ENCODE measurements at places on chromosomes 11 and 22.

- no peak for DNase-seq
These were observed 44.9 kb downstream of the ATG16L2 start for GRCh38 chr11:72859126-72859525.

GRCh38 chr11:117934526-117935307, 5.5 kb upstream of the TMPRSS13 start:
- no peak for DNase-seq

DNA sequence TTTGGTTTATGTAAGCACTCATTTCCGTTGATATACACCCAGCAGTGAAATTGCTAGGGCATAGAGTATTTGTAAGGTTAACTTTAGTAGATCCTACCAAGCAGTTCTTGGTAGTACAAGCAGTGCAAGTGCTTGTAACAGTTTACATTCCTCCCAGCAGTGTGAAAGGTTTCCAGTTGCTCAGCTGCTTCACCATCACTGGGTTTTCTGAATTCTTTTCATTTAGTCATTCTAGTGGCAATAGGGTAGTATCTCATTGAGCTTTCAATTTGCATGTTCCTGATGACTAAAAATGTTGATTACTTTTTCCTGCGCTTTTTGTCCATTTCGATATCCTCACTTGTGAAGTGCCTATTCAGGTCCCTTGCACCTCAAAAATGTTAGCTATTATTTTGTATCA, 34.3 kb downstream of the ZNF202 start:
- no peak for DNase-seq

- DNase-seq: no peak
These were observed 1.5 kb downstream of the SLC43A1 start for GRCh38 chr11:57513911-57514537.

GRCh38 chr11:3920148-3920852, 64.8 kb downstream of the STIM1 start:
- DNase-seq: peak; percentile 55

DNA sequence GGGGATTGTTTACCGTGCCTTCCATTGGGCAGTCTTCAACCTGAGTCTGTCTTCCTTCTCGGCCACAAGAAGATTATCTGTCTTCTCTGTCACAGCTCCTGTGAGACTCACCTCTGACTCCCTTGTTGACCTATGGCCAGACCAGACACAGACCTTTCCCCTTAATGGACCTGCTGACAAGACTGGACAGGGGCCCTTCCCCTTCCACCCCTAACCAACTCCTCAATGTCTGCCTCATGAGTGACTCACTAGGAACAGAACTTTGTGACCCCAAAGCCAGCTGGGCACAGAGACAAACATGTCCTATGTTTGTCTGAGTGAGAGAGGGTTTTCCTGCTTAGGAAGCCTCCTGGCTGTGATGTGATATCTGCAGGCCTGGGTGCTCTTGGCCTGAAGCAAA, 405.0 kb downstream of the BRD1 start:
- no peak for DNase-seq

DNA sequence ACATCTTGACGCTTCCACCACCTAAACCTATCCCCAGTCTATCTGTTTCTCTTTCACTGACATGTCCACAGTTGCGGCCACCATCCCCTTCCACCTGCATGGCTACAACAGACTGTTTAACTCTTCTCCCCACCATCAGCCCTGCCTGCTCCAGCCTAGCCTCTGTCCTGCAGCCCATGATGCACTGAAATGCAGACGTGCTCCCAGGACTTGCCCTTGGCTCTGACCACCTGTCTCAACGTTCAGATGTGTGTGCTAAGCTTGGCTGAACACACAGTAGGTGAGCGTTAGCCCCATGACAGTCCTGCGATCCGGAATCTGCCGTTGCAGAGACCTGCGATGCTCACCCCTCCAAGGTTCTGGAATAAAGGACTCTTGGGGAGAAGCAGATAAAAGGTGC, 22.7 kb downstream of the CBX7 start:
- no peak for DNase-seq

- peak; percentile 73 for DNase-seq
These were observed 3.1 kb downstream of the CERK start for GRCh38 chr22:46734830-46735453.

- DNase-seq: no peak
These were observed 16.8 kb upstream of the TMEM184B start for GRCh38 chr22:38289583-38290082.

- DNase-seq: no peak
These were observed 96.1 kb downstream of the KIF18A start for GRCh38 chr11:28011813-28012212.
